ENCODE measurements at places on chromosomes 6 and 20.

GRCh38 chr20:63238514-63239125 is 2.9 kb downstream of the BIRC7 start:
- DNase-seq = no peak

DNA sequence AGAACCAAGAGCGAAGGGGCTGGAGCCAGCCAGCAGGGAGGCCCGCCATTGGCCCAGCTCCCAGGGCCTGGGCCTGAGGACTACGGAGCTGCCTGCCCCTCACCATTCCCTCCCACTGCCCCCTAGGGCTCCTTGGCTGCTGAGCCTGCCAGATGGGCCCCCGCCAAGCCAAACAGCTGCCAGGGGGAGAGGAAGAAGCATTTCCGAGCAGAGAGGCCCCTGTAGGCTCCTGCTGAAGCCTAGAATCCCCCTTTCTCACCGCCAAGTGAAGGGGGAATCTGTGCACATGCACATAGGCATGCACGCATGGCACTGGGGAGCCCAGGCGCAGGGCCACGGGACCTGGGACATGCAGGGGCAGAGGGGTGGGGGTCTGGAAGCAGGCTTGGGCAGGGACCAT is 28.5 kb upstream of the MRPS18A start:
- no peak for DNase-seq

GRCh38 chr6:155152211-155153076 is 111.4 kb upstream of the CLDN20 start:
- no peak for DNase-seq

DNA sequence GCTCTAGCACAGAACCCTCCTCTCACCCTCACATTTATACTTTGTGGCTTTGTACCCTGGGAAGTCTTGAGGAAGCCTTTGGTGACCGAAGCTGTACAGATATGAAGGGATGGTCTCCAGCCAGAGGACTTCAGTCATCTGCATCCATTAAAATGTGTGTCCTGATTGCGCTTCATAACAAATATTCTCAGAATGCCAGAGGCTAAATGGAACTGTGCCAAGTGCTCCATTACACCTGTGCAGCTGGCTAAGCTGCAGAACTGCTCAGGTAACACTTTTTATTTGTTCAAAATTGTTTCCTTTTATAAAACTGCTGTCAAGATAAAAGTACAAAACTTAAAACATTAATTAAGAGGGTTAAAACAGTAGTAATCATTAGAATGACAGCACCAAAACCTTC is 22.3 kb downstream of the TPBG start:
- DNase-seq = no peak

GRCh38 chr6:72824833-72825232 is 203.0 kb downstream of the KCNQ5 start:
- DNase-seq = no peak

- DNase-seq = no peak
Measured at GRCh38 chr6:39980839-39981580, 46.7 kb upstream of the MOCS1 start.

GRCh38 chr20:59207742-59208357 is 44.2 kb downstream of the ZNF831 start:
- DNase-seq = peak; percentile 81

DNA sequence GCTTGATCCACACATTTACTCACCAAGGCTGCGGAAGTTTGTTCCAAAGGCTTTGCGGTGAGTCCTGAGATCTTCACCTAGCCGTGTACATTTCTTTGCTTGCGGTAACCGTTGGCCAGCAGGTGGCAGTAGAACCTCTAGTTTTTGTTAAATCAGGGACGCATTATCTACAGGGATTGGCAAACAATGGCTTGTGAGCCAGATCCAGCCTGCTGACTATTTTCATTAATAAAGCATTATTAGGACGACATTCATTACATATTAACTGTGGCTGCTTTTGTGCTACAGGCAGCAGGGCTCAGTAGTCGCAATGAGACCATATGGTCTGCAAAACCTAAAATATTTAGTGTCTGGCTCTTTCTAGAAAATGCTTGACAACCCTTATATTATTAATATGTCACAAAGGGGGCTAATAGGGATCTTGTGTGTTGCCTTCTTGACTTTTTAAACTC is 174.1 kb downstream of the DOK5 start:
- peak; percentile 56 for DNase-seq

GRCh38 chr20:52621401-52621800 is 350.8 kb upstream of the TSHZ2 start:
- no peak for DNase-seq

- no peak for DNase-seq
Measured at GRCh38 chr20:35339636-35340035, 47.4 kb upstream of the FAM83C start.

DNA sequence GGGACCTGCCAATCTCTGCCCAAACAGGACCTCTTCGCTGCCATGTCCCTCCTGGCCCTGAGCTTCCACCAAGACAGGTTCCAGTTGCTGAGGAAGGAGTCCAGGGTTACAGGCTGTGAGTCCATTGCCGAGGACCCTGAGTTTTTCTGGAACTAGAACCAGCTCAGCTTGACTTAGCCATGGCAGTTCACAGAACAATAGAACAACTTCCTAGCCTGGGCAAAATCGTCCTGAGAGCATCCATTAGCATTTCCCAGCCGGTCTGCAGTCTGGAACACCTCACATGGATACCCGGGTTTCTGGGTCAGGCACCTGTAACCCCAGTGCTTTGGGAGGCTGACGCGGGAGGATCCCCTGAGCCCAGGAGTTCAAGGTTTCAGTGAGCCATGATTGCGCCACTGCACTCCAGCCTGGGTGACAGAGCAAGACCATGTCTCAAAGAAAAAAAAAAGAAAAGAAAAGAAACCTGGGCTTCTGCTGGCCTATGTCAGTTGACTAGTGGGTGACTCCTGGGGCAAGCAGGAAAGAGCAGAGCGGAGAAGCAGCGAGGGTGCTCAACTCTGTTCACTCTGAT is 90.3 kb downstream of the TCP11 start:
- no peak for DNase-seq

DNA sequence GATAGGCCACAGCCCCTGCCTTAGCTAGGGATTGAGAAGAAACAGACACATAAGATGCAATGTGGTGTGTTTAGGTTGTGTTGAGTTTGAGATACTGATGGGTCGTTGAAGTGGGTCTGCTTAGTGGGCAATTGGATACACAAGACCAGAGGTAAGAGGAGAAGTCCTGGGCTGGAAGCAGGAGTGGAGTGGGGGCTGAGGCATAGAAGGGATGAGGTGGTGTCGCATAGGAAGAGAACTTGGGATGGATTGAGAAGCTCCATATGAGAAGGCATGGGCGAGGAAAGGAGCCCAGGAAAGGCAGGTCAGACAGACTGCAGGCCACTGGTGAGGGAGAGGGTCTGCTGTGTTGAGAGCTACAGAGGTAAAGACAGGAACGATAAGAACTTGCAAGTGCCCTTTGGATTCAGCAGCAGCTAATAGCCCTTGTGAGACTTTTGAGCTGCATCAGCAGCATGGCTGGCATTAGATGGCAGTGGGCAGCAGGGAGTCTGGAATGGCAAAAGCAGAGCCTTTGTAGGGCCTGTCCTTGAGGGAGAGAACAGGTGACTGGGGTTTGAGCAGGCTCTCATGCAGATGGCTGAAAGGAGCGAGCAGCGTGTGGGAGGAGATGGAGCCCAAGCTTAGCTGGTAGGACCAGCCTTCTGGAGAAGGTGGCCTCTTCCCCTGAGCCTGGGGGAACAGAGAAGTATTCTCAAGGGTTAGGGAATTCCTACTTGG is 33.2 kb downstream of the PLCG1 start:
- DNase-seq = no peak

DNA sequence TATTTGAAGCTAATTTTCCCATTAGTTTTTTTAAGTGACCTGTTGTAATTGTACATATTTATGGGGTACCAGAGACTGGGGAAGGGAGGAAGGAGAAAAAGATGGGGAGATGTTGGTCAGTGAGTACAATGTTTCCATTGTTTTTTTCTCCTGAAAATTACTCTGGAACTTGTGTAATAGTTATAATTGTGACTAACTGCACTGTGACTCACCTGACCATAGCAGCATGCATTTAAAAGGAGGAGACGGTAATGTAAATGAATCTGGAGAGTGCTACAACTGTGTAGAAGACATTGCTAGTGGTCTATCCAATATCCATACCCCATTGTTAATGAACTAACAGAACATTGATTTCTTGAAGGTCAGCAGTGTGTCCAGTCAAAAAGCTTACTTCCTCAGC is 133.4 kb downstream of the RFPL4B start:
- no peak for DNase-seq
